ENCODE measurements at places on chromosomes 7 and 10.

- DNase-seq: no peak
Observed at GRCh38 chr10:50470345-50470744, 153.4 kb downstream of the SGMS1 start.

- no peak for DNase-seq
Observed at GRCh38 chr10:102152545-102152890, 329 bp downstream of the NOLC1 start.

DNA sequence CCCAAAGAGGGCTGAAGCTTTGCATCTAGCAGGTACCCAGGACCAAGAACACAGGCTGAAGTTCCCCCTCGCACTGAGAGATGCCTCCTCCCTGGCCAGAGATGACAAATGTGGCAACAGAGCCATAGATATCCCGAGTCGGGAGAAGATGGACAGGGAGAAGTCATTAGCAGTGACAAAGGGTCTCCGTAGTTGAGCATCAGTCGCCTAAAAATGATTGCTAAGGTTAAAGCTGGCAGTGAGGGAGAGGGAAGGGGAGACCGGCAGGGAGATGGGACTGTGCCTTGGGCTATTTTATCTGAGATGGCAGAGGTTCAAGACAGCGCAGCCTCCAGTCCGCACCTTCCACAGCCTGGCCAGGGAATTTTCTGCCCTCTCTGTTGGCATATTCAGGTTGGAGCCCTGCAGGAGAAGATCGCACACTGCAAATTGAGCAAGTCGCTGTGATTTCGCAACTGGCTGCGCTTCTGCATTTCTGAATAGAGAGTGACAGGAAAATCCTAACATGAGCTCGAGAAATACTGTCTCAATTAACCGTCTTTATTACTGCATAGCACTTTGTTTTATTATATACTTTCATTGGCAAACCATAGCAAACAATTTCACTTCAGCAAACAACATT, 238.9 kb upstream of the GPR26 start:
- no peak for DNase-seq

DNA sequence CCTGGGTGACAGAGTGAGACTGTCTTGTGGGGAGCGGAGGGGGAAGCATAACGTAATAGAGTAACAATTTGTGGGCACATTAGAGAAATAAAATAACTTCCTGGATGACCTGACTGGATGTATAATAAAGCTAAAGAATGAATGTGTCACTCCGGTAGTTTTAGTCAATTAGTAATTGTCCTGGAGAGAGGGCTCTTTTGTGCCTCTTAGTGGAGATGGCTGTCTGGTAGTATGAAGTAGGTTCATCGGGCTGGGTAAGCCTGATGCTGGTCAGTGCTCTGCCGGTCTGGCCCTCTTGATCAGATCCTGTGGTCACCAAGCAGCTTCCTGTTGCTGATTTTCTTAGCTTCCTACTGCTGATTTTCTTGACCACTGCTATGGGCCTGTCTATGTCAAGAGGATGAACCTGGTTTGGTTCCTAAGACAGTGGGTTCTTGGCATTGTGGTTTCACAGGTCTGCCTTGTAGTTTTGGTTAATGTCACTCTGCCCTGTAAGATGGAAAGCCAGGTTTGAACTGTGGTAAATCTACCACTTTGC, 34.1 kb downstream of the ZRANB1 start:
- DNase-seq: no peak

- no peak for DNase-seq
Observed at GRCh38 chr7:18378989-18379605, 116.5 kb upstream of the HDAC9 start.

- DNase-seq: no peak
Observed at GRCh38 chr7:158407581-158408317, 179.9 kb downstream of the PTPRN2 start.

- DNase-seq: no peak
Observed at GRCh38 chr10:44201656-44202055, 183.2 kb downstream of the CXCL12 start.

- no peak for DNase-seq
Observed at GRCh38 chr7:80699045-80699638, 60.7 kb downstream of the CD36 start.

- no peak for DNase-seq
Observed at GRCh38 chr10:90855126-90855525, 2.7 kb downstream of the HTR7 start.

DNA sequence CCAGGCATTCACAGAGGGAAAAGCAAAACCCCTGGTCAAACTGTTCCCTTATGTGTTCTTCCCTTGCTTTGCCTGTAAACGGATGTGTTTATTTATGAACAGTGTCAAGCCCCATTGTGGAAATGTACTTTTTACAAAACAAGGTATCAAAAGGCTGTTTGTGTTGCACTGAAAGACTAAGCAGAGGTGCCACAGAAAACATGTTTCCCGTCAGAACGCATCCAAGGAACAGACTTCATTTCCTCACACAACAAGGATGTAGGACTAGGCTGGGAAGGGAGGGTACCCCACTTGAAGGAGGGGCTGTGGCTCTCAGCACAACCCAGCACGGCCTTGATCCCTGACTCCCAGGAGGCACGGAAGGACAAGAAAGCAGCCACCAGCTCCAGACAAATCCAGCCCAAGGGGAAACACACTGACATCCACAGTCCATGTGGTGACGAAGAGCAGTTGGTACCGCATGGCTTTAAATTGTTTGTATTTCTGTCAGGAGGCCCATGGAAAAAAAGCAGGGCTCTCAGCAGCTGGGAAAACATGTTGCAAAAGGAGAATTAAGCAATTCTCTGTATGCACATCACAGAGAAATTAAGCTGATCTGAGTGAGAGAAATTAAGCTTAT, 85.6 kb downstream of the RNF216 start:
- DNase-seq: no peak

GRCh38 chr7:72751978-72752377, 76.0 kb downstream of the TYW1B start:
- no peak for DNase-seq

- DNase-seq: no peak
Observed at GRCh38 chr10:28788762-28789161, 111.4 kb downstream of the BAMBI start.

- no peak for DNase-seq
Observed at GRCh38 chr10:47308775-47309174, 8.8 kb downstream of the GDF10 start.

DNA sequence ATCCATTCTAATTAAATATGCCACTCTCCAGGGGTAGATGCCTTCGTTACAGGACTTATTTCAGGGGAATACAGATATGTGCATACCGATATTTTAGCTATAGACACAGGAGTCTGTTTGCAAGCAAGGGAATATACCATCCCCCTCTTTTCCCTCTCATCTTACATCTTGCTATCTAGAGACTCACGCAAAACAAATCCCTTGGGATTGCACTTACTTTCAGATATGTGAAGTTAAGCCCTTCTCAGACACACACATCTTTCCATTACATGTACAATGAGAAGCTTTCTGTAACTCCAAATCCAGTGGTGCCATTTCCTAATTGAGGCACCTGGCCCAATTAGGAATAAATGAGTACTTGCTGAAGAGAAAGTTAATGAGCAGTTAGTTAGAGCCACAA, 250.4 kb upstream of the FZD8 start:
- no peak for DNase-seq

DNA sequence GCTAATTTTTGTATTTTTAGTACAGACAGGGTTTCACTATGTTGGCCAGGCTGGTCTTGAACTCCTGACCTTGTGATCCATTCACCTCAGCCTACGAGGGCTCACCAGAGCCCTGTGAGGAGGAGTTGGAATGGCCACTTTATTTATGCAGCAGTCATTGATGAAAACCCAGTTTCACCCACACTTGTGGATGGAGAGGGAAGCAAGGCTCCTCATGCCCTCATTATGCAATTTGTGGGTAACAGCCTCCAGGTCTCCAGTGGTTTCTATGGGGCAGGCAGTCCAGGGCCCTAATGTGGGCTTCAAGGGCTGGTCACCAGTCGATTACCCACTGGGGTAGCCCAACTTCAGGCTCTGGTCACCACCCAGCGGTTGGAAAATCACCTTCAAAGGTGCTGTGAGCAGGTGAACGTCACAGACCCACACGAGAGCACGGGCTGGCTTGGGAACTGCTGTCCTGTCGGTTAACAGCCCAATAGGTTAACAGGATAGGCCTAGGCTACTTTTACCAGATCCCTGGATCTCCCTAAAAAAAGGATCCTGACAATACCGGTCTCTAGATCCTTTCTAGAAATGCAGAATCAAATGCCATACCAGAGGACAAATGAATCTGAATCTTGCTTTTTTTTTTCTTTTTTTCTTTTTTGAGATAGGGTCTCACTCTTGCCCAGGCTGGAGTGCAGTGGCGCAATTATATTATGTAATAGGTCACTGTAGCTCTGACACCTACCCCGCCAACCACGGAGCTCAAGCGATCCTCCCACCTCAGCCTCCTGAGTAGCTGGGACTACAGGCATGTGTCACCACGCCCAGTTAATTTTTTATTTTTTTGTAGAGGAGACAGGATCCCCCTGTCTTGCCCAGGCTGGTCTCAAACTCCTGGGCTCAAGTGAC, 97.8 kb downstream of the SLC37A3 start:
- DNase-seq: no peak

- DNase-seq: no peak
Observed at GRCh38 chr7:4138866-4139265, 543.2 kb upstream of the FOXK1 start.

- no peak for DNase-seq
Observed at GRCh38 chr10:121708728-121709674, 110.8 kb upstream of the FGFR2 start.

- no peak for DNase-seq
Observed at GRCh38 chr10:19826712-19827111, 10.5 kb downstream of the PLXDC2 start.

DNA sequence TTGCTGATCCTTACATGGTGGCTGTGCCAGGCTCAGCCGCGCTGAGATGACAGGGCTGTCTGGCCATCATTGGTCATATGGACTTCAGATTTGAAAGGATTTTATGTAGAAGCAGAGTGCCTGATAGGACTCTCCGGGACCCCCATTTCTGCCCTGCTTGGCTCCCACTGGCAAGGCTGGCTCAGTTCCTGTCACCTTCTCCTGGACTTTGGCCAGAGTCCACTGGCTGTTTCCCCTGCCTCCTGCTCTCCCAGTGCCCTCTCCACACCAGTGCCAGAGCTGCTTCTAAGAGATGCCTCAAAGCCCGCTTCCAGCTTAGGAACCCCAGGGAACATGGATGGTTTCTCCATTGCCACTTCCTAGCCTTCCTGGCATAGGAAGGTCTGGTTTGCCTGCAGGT, 5.1 kb upstream of the SH2D4B start:
- no peak for DNase-seq

DNA sequence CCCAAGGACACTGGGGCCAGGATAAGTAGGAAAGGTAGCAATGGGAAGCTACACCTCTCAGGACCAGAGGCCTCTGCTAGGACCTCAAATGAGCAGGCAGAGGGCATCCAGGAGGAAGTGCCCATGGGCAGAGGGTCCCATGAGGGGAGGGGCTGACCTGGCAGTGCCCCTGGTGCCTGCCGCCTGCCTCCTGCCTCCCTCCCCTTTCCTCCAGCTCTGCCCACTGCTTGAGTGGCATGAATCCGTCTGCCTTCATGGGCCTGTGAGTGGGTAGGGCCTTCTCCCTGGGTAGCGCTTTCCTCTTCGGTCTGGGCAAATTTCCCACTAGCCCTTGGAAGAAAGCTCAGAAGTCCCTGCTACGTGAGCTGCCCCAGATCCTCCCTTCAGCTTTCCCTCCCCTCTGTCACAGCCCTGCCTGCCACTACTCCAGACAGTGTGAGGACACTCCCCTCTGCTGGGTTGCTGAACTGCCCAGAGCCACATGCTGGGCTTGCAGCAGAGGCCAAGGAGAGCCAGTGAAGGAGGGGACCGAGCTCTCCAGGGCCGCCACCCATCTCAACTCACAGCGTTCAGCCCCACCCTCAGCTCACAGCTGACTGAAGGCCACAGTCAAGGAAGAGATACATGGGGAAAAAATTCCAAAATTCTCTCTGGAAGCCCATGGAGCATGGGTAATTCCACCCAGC, 141.4 kb downstream of the ARHGAP22 start:
- no peak for DNase-seq

DNA sequence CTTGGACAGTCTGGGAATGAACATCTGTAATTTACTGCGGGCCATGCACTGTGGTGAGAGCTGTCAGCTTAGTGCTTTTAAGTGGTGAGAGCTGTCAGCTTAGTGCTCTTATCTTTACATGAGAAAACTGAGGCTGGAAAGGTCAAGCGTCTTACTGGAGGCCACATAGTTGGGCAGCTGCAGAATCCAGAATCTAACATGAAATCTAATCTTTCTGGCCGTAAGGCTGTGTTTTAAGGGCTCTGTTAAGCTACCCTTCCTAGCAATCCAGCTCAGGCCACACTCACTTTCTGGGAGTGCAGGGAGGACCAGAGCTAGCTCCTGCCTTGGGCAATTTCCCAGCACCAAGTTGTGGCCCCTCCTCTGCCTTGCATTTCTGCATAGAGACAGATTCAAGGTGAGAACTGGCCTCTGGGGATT, 70.2 kb downstream of the SORCS3 start:
- DNase-seq: no peak

- no peak for DNase-seq
Observed at GRCh38 chr7:150945171-150945852, 32.8 kb downstream of the KCNH2 start.

DNA sequence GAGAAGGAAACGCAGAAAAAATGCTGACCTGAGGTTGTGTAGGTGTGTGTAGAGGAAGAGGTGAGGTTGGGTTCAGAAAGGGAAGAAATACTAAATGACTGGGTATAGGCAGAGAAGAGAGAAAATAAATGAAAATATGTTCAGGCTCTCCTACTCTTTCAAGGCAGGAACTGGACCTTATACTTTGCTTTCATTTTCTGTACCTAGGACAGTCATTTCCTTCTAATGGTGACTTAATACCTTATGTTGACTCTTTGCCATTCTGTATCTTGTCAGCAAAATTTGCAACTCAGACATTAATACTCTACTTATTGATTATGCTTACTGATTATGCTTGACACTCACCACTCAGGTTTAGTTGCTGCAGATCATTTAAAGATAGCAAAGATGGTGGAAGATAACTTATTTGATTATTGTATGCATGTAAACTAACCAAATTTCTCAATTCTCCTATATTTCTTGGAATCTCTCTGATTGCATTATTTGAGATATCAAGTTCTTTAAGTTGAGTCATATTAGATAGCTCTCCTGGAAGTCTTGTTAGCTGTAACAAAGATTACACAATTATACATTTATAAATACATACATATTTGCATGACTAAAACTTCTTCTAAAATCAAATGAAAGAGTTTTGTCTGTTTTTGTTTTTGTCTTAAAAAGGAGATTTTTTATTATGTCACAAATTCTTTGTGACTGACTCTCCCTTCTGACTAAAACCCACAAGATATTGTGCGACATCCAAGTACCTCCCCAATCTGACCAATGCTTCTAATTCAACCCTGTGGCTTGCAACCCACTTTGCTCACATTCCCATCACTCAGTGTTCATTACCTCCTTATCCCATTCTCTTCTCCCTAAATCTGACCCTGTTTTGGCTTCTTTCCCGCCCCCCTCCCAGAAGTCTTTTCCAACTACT, 20.0 kb downstream of the LRRD1 start:
- peak; percentile 66 for DNase-seq

GRCh38 chr7:134789967-134790685, 10.7 kb downstream of the CALD1 start:
- DNase-seq: no peak

GRCh38 chr10:61821693-61822092, 79.8 kb upstream of the ARID5B start:
- no peak for DNase-seq

All from HS-5 (cell line).